ENCODE measurements at places on chromosomes 12 and 14. TPM values are rescaled to one million over a fixed set of nuclear protein-coding genes. Genes with fewer than 3 reads are reported as not detected.
A peak's percentile ranks its signal among the peaks of the same experiment; 100 is the strongest.

GRCh38 chr14:64294672-64295413 lies 672 bp upstream of the ESR2 start:
- no peaks in the 10 kb centered on the region for H3K36me3 ChIP-seq
- no peak overlapping the region for H3K27ac ChIP-seq
- DNase-seq: peak; percentile 49
- H3K4me1 ChIP-seq: peaks cover 11% of the 10 kb centered on the region

DNA sequence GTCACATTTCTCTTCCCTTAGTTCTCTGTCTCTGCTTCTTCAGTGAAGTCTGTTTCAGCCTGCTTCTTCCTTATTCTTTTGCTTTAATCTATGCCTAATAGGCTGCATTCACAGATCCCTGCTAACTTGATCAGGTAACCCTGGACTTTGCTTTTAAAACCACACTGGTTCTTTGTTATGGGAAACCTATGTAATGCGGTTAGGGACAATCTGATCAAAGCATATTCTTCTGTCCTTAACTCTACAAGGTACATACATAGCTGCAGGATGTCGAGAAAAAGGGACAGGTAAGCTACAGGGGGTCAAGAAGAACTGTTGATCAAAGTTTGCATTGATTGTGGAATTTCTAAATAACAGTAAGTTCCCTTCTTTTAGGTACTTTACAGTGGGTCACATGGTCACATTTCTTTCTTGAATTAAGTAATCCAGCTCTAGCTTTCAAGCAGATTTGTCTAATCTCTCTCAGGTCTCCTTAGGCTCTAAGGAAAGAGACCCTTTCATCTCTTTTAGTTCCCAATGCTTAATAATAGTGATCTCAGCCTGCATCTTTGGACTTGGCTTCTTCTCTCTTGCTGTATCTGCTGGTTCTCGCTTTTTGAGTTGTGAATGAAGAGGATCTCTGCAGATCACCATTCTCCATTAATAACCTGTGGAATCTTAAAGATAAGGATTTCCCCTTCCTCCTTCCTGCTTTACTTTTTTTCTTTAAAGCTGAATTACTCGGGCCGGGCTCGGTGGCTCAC lies 3.8 kb downstream of the COPZ1 start:
- H3K27ac ChIP-seq: peak overlapping the region; percentile 41
- no peak overlapping the region for H3K4me3 ChIP-seq
- no peak for DNase-seq
- peaks cover 28% of the 10 kb centered on the region for H3K4me1 ChIP-seq

DNA sequence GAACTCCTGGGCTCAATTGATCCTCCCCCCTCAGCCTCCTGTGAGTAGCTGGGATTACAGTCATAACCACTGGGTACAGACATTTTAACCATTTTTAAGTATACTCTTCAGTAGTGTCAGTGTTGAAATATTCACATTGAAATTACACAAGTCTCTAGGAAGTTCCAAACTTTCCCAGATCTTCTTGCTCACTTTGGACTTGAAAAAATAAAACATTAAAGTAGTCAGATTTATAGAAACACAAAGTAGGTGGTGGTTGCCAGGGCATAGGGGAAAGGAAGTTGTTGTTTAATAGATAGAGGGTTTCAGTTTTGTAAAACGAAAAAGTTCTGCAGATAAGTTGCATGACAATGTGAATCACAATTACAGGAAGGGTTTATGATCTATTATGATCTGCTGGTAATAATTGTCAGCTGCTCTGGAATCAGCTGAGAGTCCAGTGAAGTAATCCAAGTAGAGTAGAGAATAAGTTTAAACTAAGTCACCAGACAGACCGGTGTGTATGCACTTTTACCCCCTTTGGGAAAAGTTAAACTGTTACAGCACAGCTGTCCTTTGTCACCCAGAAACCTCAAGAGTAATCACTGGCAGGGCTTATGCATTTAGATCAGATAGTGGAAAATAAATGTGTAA lies 27.4 kb downstream of the PCNX1 start:
- peaks cover 14% of the 10 kb centered on the region for H3K4me1 ChIP-seq
- H3K27me3 ChIP-seq: no peaks in the 10 kb centered on the region
- H3K36me3 ChIP-seq: no peaks in the 10 kb centered on the region
- H3K4me3 ChIP-seq: no peak overlapping the region
- H3K27ac ChIP-seq: peak overlapping the region; percentile 93

- H3K4me3 ChIP-seq: no peak overlapping the region
- no peaks in the 10 kb centered on the region for H3K36me3 ChIP-seq
- H3K4me1 ChIP-seq: no peaks in the 10 kb centered on the region
- DNase-seq: no peak
Measured at GRCh38 chr12:96521895-96522682, 32.7 kb downstream of the CFAP54 start.

- H3K4me3 ChIP-seq: no peak overlapping the region
- no peaks in the 10 kb centered on the region for H3K27me3 ChIP-seq
- H3K27ac ChIP-seq: peak overlapping the region; percentile 82
- peaks cover 14% of the 10 kb centered on the region for H3K4me1 ChIP-seq
- peak; percentile 81 for DNase-seq
Measured at GRCh38 chr14:67763158-67763822, 53.1 kb downstream of the ZFYVE26 start.

GRCh38 chr14:38329246-38329645 lies 73.4 kb upstream of the CLEC14A start:
- H3K4me1 ChIP-seq: no peaks in the 10 kb centered on the region
- no peaks in the 10 kb centered on the region for H3K36me3 ChIP-seq
- no peak overlapping the region for H3K4me3 ChIP-seq
- H3K27ac ChIP-seq: no peak overlapping the region
- DNase-seq: no peak
- H3K27me3 ChIP-seq: no peaks in the 10 kb centered on the region

- no peaks in the 10 kb centered on the region for H3K27me3 ChIP-seq
- H3K4me1 ChIP-seq: no peaks in the 10 kb centered on the region
- H3K4me3 ChIP-seq: no peak overlapping the region
- no peaks in the 10 kb centered on the region for H3K36me3 ChIP-seq
Measured at GRCh38 chr12:15546102-15546701, 223.9 kb downstream of the PTPRO start.

- no peak overlapping the region for H3K27ac ChIP-seq
- DNase-seq: no peak
- no peak overlapping the region for H3K4me3 ChIP-seq
Measured at GRCh38 chr12:131050463-131051154, 96.9 kb downstream of the ADGRD1 start.

- no peaks in the 10 kb centered on the region for H3K4me1 ChIP-seq
- no peak overlapping the region for H3K27ac ChIP-seq
- no peaks in the 10 kb centered on the region for H3K36me3 ChIP-seq
- no peak for DNase-seq
- H3K27me3 ChIP-seq: peaks cover 2% of the 10 kb centered on the region
Measured at GRCh38 chr12:104486943-104487819, 30.4 kb downstream of the CHST11 start.

GRCh38 chr14:103071544-103072251 lies 12.3 kb upstream of the LBHD2 start:
- no peak overlapping the region for H3K27ac ChIP-seq
- H3K36me3 ChIP-seq: no peaks in the 10 kb centered on the region
- no peaks in the 10 kb centered on the region for H3K27me3 ChIP-seq
- no peak for DNase-seq

DNA sequence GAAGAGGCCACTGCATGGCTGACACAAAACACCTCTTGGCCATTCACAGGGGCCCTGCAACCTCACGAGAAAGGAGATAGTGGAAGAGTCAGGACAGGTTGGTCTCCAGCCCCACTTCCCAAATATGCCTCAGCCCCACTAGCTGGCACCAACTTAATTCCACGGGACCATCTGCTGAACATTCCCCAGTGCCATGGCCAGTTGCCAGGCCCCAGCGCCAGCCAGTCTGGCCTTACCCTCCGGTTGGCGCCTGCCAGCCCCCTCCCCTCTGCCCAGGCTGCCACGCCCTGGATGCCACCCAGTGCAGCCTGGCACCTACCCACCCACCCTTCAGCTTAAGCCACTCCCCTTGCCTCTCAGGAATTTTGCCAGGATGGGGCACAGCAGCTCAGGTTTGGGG lies 21.2 kb upstream of the HSPB8 start:
- DNase-seq: no peak
- H3K36me3 ChIP-seq: no peaks in the 10 kb centered on the region
- H3K4me3 ChIP-seq: no peak overlapping the region
- no peak overlapping the region for H3K27ac ChIP-seq
- H3K27me3 ChIP-seq: peaks cover 19% of the 10 kb centered on the region

DNA sequence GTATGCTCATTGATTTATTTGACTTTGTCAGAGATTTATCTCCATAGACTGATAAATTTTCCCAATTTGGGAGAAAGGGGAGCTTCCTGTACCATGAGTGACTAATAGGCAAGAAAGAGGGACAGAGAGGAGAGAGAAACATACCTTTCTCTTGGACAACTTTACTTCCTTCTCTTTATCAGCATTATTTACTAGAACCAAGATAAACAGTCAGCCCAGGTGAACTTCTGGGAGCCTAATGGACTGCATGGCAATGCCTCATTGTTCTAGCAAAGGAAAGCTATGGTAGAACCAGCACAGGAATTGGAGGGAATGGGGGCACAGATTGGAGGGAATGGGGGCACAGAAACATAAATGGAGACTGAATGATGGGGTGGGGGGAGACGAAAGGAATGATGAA lies 63.4 kb upstream of the STXBP6 start:
- no peak for DNase-seq
- no peak overlapping the region for H3K27ac ChIP-seq
- H3K27me3 ChIP-seq: no peaks in the 10 kb centered on the region
- no peaks in the 10 kb centered on the region for H3K36me3 ChIP-seq
- H3K4me1 ChIP-seq: peaks cover 18% of the 10 kb centered on the region

DNA sequence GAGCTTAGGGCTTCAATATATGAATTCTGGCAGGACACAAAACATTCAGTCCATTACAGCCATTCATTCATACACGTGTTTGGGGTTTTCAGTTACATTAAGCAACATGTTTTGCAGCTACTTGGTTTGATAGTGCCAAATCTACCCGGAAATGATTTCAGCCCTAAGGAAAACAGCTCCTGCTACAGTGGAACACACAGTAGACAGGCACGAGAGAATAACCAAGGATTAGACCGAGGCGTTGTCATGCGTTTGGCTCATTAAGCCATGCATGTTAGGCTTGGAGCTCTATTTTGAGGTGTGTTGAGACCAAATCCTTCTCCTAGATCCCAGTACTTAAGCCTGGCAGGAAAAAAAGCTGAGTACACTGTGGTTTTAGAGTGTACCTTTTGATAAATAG lies 177.4 kb downstream of the PRKCH start:
- DNase-seq: no peak
- no peak overlapping the region for H3K27ac ChIP-seq
- H3K36me3 ChIP-seq: no peaks in the 10 kb centered on the region
- H3K4me3 ChIP-seq: no peak overlapping the region
- no peaks in the 10 kb centered on the region for H3K27me3 ChIP-seq

- no peaks in the 10 kb centered on the region for H3K36me3 ChIP-seq
- DNase-seq: no peak
- H3K27me3 ChIP-seq: no peaks in the 10 kb centered on the region
- no peaks in the 10 kb centered on the region for H3K4me1 ChIP-seq
- H3K27ac ChIP-seq: no peak overlapping the region
Measured at GRCh38 chr12:40054555-40055227, 51.2 kb downstream of the SLC2A13 start.

GRCh38 chr12:58465418-58465817 lies 454.9 kb downstream of the LRIG3 start:
- DNase-seq: no peak
- H3K4me3 ChIP-seq: no peak overlapping the region
- no peaks in the 10 kb centered on the region for H3K27me3 ChIP-seq
- H3K27ac ChIP-seq: no peak overlapping the region

DNA sequence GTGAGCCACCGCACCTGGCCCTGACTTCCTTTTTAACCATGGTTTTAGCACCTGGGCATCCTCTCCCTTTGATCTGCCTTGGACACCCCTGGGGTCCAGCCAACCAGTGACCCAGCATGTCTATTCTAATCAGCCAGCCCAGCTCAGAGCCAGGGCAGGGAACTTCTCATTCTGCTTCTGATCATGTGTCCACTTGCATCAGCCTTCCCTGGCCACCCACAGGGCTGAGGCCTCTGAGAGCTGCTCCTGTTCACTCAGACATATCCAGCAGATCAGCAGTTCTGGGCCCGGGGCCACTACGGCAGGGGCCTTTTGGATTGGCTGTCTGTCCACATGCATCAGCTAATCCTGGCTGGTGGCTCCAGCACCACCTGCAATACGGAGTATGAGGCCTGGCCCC lies 117.9 kb upstream of the MAP1LC3B2 start:
- H3K27ac ChIP-seq: no peak overlapping the region
- no peaks in the 10 kb centered on the region for H3K27me3 ChIP-seq
- no peak overlapping the region for H3K4me3 ChIP-seq
- H3K4me1 ChIP-seq: peaks cover 13% of the 10 kb centered on the region
- no peak for DNase-seq
- no peaks in the 10 kb centered on the region for H3K36me3 ChIP-seq

- no peak overlapping the region for H3K4me3 ChIP-seq
- no peak for DNase-seq
- no peak overlapping the region for H3K27ac ChIP-seq
- H3K27me3 ChIP-seq: no peaks in the 10 kb centered on the region
- H3K4me1 ChIP-seq: no peaks in the 10 kb centered on the region
- no peaks in the 10 kb centered on the region for H3K36me3 ChIP-seq
Measured at GRCh38 chr14:77782202-77782601, 17.7 kb upstream of the ADCK1 start.

DNA sequence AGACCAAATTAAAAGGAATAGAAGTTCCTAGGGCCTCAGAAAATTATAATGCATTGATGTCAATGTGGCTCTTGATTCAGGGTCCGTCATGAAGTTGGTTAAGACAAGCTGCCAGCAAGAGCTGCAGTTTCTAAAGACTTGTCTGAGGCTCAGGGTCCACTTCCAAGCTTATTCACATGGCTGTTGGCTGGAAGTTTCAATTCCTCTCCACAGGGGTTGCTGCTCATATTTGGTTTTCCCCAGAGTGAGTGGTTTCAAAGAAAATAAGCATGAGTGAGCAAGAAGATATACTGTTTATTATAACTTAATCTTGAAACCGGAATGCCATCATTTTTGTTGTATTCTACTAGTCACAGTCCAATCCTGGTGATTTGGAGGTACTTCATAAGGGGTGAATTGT lies 1247.4 kb downstream of the LRFN5 start:
- no peak overlapping the region for H3K4me3 ChIP-seq
- H3K27me3 ChIP-seq: no peaks in the 10 kb centered on the region
- DNase-seq: no peak
- no peaks in the 10 kb centered on the region for H3K4me1 ChIP-seq

The RPL10L gene
- polyA plus RNA-seq: 0.70 TPM

The BRF1 gene
- 21.6 TPM for polyA plus RNA-seq

The CD163L1 gene
- polyA plus RNA-seq: 18.2 TPM

The ATN1 gene
- 66.6 TPM for polyA plus RNA-seq

The MSI1 gene
- 8.2 TPM for polyA plus RNA-seq

The CCDC198 gene
- 90.7 TPM for polyA plus RNA-seq

The CEBPE gene
- polyA plus RNA-seq: 0.07 TPM

The FLVCR2 gene
- polyA plus RNA-seq: 11.3 TPM

The MYO1H gene
- polyA plus RNA-seq: 1.0 TPM

Data from large intestine (tissue), 12 donors.